RKO (cell line): ENCODE measurements at places on chromosomes 6 and 20.
A peak's percentile ranks its signal among the peaks of the same experiment; 100 is the strongest.

GRCh38 chr20:37090407-37090806, 5.4 kb downstream of the RBL1 start:
- DNase-seq: no peak

DNA sequence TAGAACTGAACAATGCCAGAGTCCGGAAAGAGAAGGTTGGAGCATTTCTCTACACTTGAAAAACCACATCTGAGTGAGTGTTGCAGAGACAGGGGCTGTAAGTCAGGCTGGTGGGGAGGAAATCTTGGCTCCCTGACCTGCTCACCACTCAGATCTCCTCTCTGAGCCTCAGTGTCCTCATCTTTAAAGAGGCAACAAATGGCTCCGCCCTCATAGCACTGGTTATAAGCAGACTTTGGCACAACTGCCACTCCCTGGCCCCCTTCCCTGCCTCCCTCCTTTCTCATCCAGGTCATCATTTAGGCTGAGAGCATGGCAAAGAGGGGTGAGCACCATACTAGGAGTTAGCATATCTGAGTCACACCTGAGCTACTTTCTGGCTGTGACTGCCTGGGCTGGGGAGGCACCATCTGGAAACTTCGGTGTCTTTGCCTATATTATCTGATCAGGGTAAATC, 10.6 kb downstream of the SIRPG start:
- no peak for DNase-seq

DNA sequence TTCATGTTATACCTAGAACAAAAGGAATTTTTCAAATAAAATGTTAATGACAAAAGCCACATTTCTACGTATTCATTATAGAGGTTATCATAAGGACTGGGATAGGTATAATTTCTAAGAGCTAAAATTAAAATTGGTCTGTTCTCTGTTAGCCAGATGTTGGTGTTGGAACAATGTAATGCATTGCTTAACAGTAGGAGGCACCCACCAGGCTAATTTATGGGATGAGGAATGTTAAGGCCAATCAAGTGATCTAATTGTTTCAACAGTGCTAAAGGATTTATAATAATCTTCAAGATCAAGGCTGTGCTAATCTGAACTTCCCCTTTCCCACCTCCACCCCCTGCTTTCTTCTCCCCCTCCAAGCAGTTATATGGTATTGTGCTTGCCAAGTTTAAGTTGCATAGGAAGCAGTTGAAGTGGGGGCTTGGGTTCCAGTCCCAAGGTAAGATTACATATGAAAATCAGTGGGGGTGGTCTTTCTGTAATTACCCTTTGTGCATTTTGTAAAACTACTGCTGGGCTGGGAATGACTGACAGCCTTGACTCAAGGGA, 89.2 kb upstream of the BACH2 start:
- DNase-seq: no peak

- DNase-seq: peak; percentile 10
These were observed 727.9 kb upstream of the MAN1A1 start for GRCh38 chr6:120077489-120077888.

DNA sequence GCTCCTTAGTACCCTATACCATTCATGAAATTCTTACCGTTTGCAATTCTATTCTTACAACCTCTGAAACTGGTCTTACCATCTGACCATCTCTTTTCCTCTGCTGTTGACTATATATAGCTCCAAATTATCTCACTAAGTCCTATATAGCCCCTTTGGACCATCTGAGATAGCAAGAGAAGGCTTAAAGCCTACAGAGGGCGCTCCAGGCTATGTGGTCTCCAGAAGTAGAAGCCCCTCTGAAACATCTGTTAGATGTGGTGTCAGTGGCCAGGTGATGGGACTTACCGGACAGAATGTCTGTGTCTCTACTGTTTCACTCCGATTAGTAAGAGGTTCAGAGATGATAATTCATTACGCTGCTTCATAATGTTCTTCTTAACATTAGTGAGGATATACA, 140.7 kb upstream of the BMP2 start:
- no peak for DNase-seq

DNA sequence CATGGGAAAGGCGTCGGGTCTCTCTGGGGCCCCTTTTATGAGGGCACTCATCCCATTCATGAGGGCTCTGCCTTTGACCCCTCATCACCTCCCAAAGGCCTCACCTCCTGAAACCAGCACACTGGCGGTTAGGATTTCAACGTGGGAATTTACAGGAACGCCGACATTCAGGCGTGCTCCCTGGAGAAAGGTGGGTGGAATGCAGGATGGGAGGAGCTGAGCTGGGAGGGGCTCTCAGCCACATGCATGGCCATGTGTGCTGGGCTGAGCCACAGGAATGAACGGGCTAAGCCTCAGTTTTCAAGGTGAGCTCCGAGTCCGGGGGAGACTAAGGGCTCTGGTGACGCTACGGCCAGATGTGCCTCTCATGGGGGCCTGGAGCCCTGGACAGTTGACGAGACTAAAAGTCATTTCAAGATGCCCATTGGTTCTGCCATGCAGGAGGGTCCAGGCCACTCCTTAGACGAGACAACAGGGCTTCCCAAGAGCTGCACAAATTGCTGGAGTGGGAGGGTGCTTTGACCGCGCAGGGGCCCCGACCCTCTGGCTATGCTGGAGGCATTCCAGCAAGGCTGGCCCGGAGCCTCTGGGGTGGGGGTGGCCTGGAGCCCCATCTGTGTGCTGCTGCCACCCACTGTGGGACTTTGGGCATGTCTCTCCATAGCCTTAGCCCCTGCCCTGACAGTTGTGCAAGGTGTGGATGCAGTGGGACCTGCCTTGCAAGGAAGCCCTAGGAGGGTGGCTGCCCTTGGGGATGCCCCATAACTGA, 3.8 kb upstream of the ARFGAP1 start:
- no peak for DNase-seq

GRCh38 chr20:1327827-1328679, 886 bp downstream of the SDCBP2 start:
- DNase-seq: no peak

DNA sequence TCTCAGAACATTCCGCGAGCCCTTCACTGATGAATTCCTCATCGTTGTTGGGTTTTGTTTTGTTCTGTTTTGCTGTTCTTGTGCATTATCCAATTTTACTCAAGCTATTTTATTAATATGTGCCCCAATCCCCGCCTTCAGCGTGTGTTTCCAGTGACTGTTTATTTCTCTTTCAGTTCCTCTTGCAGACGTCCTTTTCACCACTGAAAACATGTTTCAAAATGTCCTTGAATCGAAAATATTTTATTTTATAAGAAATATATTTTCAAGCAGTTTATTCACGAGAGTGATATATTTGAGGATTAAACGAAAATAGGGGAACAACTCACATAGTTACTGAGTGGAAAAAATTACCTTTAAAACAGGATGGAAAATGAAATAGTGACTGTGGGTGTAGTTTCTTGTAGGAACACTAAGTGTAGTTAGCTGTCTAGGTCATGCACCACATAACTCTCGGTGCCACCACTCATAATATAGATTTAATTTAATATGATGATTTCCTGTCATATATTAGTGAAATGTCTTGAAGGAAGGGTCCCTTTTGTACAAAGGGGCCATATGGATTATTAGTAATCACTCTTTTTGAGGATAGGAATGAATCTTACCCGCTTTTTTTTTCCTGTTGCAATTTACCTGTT, 45.3 kb upstream of the HDDC2 start:
- no peak for DNase-seq

- no peak for DNase-seq
These were observed 247.3 kb upstream of the PDE10A start for GRCh38 chr6:165910184-165910966.

DNA sequence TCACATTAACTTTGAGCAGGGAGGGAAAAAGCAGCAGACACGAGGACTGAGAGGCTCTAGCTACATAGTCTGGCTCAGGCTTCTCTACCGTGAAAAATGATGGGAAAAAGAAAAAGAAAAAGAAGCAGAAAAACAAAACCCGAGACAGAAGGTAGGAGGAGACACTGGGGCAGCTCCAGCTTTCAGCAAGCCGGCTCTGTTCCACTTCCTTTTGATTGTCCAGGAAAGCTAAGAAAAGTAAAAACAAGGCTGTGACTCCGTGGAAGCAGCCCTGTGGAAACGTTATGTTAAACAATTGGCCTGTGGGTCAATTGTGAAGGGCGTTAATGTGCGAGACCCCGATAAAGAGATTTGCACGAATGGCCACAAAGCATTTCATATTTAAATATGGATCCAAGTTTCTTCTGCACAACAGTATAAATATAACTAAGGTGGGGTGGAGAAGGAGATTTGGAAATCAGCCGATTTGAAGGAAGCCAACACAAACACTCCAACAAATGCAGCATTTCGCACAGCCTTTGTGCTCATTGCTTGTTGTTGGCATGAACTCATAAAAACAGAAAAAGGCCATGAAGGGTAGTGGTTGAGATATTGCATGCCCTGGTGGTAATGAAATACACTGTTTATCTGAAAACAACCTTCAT, 236.9 kb upstream of the JAG1 start:
- no peak for DNase-seq

- DNase-seq: no peak
These were observed 4.8 kb upstream of the BCAS4 start for GRCh38 chr20:50789968-50790650.

GRCh38 chr20:52981051-52981450, 8.9 kb downstream of the TSHZ2 start:
- no peak for DNase-seq

DNA sequence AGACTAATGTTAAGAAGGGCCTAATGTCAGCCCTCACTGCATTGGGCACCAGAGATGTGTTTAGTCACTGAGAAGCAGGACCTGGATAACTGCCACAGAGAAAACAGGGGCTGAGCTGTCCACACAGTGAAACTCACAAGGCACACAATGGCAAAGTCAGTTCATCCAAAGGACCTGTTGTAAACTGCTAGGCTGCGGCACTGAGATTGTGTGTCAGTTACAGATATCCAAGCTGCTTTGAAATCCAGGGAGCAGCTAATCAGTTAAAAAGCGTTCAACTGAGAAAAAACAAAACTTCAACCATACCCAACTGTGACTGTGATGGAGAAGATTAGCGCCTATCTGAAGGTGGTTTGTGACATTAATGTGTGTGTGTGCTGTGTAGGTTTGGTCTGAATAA, 27.8 kb upstream of the TMEM14A start:
- DNase-seq: no peak
